Stimulated activated CD8-positive, alpha-beta memory T cell treated with anti-CD3 and anti-CD28 coated beads, Interleukin-4, amount 100 ng/mL, for 4 hours (primary cell): ENCODE measurements at places on chromosomes 12 and 14.

DNA sequence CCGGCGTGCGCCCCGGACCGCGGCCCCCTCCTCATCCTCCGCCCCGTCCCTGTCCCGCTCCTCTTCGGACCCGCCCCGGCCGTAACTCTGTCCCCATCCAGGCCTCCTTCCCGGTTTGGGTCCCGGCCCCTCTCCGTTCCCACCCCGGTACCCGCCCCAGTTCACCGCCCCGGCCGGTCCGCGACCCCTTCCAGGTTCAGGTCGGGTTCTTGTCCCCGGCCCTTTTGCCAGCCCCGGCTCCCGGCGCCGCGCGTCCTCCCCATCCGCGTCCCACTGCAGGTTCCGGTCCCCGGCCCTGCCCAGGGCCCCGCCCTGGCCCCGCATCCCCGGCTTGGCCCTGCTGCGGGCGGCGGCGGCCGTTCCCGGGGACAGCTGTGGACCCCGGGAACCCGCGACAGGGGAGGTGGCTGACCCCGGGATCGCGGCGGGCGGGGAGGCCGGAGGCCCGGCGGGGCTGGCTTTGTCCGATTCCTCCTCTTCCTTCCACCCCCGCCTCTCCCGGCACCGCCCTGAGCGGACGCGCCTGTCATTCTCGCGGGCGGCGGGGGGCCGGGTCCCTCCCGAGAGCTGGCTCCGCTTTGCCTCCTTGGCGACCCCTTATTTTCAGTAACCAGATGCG is 601 bp downstream of the KLC1 start:
- no peak for DNase-seq

- no peak for DNase-seq
Measured at GRCh38 chr14:86675059-86675458, 1145.1 kb downstream of the FLRT2 start.

DNA sequence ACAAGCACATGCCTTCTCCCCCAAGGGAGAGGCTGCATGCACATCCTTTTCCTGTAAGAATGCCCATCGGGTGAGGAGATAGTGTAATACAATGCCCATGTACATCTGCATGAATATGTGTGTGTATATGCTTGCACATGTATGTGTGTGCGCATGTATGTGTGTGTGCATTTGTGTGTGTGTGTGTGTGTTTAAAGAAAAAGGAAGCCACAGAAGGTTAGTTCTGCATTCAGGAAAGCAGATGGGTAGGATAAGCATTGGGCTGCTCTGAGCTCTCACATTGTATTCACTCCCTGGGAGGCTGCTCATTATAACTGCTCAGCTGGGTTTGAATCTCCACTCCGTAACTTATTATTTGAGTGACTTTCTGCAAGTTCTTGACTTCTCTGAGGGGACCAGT is 74.3 kb downstream of the GALNT8 start:
- no peak for DNase-seq

DNA sequence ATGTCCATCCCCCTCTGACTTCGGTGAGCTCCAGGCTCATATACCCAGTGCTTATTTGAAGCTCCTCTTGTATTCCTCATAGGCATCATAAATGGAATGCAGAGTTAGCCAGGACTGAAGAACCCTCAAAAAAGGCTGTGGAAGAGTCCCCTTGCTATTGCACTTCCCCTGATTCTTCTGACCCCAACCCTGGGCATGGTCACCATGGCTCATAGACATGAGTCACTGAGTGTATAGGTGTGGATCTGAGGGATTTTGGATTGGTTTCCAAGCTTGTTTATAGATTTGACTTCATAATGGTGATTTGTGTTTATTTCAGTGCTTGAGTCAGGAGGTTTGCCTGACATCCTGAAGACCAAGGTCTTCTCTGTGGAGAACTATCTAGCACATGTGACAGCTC is 98.4 kb upstream of the SLC38A2 start:
- DNase-seq = no peak

DNA sequence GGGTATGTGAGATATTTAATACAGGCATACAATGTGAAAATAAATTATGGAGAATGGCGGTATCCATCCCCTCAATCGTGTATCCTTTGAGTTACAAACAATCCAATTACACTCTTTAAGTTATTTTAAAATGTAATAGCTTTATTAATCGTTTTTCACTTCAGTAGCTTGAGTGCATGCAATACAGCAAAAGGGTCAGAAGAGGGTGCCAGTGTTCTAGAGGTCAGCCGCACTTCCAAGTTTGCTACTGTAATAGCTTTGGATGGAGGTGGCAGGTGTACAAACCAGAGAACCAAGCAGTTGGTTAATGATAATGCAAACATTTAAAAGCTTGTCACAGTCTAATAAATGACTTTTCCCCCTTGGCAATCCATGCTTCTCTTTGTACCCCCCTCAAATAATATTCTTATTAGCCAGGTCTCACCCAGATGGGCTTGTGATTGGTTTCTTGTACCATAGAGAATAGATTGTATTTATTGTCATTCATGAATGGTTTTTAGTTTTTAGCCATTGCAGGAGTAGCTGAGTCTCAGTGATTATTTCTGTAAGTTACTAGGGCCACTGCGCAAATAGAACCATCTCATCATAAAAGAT is 127.0 kb downstream of the ERC1 start:
- peak; percentile 36 for DNase-seq

DNA sequence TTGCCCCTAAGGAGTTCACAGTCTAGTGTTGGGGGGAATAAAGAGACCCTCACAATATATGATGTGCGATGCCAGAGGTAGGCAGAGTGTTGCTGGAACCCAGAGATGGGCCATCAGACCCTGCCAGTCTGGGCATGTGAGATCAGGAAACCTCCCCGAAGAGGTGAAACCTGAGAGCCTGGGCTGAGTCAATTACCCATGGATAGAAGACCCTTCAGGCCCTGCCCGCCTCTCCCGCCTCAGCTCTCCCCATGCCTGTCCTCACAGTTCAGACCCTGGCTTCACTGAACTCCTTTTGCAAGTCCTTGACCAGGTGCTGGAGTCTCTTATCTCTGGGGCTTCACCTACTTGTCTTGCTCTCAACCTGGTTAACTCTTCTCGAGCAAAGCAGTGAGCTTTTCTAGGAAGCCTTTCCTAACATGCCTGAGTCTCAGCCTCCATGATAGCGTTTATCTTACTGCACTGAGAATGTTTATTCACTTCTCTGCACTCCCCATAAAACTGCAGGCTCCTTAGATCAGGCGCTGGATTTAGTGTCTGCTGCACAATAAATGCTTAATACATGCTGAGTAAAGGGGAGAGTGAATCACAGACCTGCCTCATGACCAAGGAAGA is 19.6 kb downstream of the ALDH1L2 start:
- no peak for DNase-seq

DNA sequence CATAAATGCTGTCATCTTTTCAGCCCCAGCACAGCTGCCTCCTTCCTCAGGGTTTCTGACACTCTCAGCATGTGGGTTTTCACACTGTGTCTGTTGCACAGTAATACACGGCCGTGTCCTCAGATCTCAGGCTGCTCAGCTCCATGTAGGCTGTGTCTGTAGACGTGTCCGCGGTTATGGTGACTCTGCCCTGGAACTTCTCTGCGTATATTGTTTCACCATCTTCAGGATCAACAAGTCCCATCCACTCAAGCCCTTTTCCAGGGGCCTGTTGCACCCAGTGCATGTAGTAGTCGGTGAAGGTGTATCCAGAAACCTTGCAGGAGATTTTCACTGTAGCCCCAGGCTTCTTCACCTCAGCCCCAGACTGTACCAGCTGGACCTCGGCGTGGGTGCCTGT is 1210.6 kb downstream of the TMEM121 start:
- no peak for DNase-seq

DNA sequence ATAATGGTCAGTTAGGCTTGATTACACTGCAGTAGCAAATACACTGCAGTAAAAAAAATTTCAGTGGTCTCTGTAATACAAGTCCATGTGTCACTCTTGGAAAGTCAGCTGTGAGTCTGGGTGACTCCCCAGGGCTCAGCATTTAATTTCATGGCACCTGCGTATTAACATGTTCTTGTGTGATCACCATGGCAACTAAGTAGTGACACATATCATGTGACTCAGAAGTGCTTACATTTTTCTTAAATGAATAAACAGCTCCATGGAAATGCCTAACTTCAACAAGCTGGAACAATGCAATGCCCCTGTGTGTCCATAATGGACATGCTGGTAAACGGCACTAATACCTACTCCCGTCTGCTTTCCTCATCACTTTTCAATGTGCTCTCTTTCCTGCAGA is 88.5 kb upstream of the ANO4 start:
- DNase-seq = no peak

DNA sequence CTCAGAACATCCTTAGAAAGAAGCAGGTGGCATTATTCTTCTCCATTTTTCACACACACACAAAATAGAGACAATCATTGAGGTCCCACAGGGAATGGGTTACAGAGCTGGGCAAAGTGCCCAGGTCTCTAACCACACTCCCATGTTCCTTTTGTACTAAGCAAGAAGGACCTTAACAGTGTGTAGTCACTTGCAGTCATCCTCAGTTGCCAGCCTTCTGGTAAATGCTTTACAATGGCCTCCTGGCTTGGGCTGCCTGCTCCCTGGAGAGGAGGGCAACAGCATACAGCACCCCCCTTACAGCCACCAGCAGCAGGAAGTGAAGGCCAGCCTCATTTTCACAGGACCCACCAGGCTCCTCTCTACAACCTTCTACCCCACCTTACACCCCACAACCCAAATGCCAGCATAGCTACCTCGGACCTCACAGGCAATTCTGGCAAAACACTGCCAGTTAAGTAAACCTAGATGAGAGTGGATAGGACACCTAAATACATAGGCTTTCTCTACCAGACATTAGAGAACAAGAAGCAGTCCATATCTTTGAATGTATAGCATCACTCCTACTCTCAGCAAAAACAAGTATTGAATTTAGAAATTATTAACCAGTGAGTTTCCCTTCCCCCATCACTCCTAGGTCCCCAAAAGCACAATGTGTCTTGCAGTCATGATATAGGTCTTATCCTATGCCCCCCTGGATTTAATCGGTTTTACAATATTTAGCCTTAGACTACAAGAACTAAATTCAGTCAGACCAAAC is 88.1 kb downstream of the PPP2R5E start:
- no peak for DNase-seq

- DNase-seq = no peak
Measured at GRCh38 chr12:79707830-79708229, 17.1 kb upstream of the PAWR start.

DNA sequence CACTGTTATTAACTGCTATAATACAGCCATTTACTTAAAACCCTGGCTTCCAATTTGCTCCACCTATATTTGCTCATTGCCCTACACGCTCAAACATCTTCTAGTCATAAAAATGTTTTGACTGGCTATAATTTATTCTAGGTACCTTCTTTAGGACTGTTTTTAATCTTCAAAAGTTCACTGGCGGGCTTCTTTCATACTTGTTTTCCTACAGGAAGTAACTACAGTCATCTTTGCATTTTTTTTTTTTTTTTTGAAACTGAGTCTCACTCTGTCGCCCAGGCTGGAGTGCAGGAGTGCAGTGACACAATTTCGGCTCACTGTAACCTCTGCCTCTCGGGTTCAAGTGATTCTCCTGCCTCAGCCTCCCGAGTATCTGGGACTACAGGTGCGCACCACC is 32.5 kb downstream of the MPHOSPH9 start:
- DNase-seq = no peak

GRCh38 chr12:8687846-8688601 is 9.8 kb upstream of the RIMKLB start:
- no peak for DNase-seq

DNA sequence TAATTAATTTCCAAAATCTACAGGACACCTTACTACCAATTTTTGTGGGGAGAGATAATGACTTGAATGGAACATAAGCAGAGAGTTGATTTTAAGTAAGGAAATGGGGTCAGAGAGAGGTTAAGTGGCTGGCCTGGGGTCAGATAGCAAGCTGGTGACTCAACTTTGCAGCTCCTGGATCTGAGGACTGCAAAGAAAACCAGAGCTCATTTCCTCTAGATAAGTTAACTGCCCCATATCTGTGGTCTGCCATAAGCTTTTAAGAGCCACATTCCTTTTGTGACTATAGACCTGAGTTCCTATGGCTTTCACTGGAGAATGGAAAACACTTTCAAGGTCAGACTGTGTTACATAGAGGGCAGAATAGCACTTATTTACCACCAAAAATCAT is 201.2 kb upstream of the PRICKLE1 start:
- DNase-seq = no peak

GRCh38 chr12:121801595-121802484 is 2.0 kb upstream of the SETD1B start:
- no peak for DNase-seq

DNA sequence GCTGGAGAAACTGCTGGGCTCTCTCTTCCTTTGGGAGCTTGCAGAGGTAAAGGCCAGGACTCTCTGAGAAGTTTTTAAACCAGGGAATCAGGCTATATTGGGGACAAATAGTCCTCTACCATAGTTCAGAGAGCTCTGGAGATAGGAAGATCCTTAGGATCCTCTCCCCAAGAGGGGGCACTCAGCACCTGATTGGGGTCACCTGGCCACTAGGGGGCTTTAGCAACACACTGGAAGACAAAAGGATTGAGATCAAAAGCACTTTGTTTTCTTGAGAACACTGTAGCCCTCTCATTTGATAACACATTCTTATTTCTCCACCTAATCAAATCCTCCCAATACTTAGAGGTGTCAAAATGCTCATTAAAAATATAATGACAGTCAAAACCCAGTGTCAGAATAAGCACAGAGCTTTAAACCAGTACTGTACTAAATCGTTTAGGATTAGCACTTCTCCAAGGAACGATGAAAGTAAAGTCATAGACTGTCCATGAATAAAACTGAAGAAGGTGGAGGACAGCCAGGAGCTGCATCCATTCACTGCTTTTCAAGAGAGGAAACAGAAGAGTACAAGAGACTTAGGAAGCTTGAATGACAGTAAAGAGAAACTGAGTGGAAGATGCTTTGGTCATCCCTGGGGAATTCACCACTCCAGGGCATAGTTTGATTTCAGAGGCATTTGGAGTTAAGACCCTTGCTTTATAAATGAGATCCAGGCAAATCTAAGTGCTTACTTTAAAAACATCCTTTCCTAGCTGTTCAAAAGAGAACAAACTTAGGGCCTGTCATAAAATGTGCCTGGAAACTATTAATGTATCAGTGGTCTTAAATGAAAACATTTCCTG is 26.5 kb downstream of the BMP4 start:
- DNase-seq = no peak

DNA sequence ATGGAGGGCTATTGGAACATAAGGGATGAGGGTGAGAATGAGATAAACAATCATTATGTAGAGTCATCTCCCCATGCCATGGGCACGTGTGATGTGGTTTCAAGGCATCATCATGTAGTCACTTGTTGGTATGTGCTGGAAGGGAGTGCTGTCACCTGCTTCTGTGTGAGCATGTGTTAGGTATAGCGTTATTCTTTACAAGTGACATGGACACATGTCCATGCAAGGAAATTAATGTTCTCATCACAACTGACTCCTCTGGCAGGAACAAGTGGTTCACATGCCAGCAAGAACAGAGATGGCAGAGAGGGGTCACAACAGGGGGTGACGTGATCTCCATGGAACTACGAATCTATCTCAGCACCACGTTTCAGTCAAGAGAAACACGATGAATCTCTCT is 815.8 kb downstream of the BCL11B start:
- DNase-seq = no peak

- no peak for DNase-seq
Measured at GRCh38 chr12:30942936-30943335, 16.4 kb downstream of the TSPAN11 start.
